ENCODE measurements at places on chromosomes 12 and 14.
A peak's percentile ranks its signal among the peaks of the same experiment; 100 is the strongest.

DNA sequence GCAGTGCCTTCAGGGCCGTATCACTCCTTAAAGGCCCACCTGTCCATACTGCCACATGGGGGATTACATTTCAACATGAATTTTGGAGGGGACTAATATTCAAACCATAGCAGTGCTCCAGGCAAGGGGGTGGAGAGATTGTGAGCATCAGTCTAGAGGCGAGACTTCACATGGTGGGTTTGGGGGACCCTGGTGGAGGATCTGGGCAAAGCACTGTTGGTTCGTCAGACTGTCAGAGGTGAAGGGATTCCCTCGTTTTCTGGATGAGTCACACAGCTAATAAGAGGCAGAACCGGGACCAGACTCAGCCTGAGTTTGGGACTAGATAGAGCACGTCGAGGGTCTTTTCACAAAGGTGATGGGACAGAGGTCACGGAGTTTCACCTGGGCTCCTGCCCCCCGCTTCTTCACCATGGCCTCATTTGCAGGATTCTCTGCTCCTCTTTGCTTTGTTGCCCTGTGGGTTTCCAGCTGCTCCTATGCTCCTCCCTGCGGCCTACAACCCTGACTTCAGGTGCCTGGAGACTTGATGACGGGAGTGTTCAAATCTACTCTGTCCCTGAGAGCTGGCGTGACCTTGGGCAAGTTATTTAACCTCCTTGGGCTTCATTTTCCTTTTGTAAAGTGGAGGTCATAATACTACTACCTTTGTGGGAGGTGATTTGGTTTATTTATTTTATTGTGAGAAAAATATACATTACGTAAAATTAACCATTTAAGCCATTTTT lies 41.5 kb downstream of the TEAD4 start:
- DNase-seq: no peak

- no peak for DNase-seq
These were observed 12.8 kb downstream of the TNFRSF1A start for GRCh38 chr12:6328945-6329702.

GRCh38 chr14:104694991-104695659 lies 5.7 kb downstream of the INF2 start:
- no peak for DNase-seq

GRCh38 chr12:50217202-50217601 lies 50.0 kb upstream of the CERS5 start:
- no peak for DNase-seq

DNA sequence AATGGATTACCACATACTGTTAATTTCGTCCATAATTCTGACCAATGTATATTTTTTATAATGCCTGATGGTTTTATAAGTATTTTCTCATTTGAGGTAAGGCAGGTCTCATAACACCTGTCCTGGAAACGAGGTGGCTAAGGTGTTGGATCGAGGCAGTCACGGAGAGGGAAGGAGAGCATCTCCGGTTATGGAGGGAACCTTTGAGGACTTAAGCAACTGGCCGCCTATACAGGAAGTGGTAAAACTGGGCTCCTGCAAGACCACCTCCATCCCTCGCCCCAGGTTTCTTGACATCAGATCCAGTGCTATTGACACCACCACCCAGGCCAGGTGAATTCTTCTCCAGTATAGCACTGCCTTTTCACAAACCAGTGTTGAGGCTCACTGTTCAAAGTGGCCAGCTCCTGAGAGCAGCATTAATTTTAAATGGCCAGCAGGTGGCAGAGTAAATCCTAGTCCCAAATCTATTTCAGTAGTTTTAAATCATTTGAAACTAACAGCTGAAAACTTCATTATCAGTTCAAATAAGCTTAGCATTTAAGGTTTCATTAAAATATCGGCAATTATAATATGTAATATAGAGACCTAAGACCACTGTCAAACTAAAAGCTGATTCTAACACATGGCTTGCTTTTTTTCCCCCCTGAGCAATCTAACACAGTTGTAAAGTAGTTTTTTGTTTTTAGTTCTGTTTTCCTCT lies 100.8 kb downstream of the PPM1A start:
- no peak for DNase-seq

DNA sequence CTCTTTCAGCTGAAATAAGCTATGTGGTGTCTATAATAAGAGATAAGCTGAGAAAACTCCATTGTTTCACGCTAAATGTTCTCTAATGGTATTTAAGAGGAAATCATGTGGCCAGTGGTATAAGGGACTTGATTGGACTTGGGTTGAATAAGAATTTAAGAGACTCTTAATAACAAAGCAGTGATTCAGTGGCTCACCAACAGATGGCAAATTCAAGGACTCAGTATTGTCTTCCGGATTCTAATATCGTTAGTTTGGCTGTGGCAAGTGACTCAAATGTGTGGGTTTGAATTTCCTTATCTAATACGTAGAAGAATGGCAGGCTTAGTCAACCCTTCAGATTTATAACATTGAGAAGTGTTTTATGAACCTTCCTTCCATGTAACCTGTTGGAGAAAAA lies 49.1 kb upstream of the KCNH3 start:
- DNase-seq: no peak

- DNase-seq: no peak
These were observed 49.0 kb upstream of the ISM2 start for GRCh38 chr14:77547512-77548180.

GRCh38 chr14:93895023-93895604 lies 32.0 kb upstream of the FAM181A start:
- DNase-seq: no peak

DNA sequence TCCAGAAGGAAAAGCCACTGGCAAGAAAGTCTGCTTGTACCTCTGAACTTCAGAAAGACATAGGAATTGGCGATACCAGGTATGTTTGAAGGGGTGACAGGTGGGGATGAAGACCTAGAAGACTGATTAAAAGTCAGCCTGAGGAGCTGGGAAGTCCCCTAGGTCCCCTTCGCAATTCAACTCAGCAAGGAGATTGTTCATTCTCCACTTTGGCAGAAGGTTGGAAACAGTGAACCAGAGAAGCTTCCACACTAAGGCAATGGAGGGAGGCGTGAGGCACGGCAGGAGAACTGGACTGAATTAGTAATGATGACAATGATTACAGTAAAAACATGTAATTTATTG lies 240.3 kb upstream of the TMPO start:
- DNase-seq: no peak

GRCh38 chr14:50006141-50006540 lies 110.2 kb downstream of the VCPKMT start:
- DNase-seq: no peak

DNA sequence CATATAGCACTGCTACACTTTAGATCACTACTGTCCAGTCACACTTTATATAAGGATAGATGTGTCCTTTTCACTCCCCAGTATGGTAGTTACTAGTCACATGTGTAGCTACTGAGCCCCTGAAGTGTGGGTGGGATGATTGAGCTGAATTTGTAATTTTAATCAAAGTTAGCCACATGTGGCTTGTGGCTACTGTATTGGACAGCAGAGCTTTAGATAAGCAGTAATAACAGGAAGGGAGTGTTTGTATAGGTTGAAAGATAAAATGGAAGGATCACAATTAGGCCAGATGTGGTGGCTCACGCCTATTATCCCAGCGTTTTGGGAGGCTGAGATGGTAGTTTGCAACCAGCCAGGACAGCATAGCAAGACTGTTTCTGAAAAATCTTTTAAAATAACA lies 23.5 kb downstream of the NAA30 start:
- no peak for DNase-seq

DNA sequence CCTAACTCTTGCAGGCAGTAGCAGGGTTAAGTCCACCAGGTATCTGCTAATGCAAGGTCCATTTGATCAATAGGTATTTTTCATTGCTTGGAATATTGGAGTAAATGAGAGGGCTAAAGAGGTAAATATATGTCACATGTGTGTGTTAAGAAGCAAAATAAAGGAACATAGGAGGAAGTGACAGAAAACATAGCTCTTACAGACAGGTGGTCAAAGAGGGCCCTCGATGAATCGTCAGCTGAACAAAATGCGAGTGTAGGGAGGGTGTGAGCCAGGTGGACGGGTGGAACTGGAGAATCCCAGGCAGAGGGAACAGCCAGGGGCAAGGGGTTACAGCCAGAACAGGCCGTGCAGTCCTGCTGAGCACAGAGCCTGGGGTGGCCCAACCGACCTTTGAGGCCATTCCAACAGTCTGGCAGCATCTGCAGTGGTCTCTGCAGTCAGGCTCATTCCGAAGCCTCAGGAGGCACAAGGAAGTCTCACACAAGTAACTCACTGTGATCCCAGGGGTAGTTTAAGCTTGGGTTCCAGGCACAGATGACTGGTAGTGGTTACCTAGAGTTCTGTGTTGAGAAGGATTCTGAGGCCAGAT lies 43.2 kb downstream of the CCDC88C start:
- no peak for DNase-seq

GRCh38 chr12:1907652-1908611 lies 10.5 kb downstream of the CACNA2D4 start:
- DNase-seq: no peak

DNA sequence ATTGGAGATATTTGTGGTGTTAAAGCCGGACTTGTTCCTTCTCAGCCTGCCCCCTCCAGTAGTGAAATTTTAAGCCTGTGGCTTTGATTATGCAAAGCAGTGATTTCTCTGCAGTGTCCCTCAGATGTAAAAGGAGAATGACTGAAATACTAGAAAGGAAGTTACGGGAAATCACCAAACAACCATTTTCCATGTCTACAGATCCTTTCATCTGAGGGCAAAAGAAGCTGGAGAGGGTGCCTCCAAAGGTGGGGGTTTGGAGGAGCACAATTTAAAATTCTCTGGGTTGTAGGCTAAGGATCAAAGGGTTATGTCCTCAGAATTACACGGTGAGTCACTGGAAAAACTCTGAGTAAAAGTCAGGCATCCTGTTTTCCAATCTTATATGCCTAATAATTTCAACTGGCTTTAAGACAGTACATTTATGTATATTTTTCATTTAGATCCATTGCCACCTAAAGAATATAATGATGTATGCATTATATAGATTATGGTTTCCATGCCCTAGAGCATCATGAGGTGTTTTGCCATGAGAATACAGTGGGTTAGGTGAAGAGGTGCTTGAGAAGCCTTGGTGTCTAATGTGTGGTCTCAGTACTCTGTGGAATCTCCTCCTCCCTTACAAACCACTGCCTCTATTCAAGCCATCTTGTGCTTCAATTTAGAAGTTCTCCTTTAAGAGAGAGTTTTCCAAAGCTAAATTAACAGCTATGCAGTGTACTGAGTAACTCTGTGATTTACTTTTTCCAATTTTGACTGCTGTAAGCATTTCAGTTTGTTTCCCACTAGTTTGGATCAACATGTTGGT lies 362.1 kb downstream of the RAD51B start:
- DNase-seq: no peak

DNA sequence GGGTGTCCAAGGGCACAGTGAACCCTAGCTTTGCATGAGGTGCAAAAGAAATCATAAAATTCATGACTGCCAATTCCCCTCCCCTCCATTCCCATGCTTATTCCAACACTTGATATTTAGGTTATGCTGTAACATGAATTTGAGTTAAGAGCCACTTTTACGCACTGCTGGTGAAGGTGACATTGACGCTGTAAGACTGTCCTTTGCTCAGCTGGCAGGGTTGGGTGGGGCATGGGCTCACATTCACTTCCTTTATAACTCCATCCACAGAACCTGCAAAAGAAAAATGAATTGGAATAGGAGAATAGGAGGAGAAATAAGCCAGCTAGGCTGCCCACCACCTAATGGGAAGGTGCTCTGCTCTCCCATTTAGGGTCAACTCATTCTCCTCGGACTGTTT lies 6.9 kb downstream of the NPC2 start:
- no peak for DNase-seq

GRCh38 chr12:2084553-2085296 lies 31.9 kb downstream of the CACNA1C start:
- DNase-seq: no peak

- no peak for DNase-seq
These were observed 96.3 kb upstream of the EVL start for GRCh38 chr14:99968941-99969340.

DNA sequence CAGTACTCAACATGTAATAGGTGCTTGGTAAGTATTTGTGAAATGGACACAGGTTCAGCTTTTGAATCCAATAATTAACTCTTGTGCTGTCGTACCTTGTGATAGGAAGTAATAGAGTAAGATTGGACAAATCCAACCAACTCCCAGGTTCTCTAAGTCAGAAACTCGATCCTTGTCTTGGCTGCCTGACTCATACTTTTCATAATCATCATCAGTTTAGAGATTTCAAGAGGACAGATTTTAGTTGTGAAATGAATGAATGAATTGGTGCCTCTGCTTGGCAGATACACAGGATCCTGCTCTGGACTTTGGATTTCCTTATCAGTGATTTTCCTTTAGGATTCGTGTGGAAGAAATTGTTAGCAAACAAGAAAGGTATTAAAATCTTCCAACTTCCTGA lies 1145.2 kb downstream of the AACS start:
- no peak for DNase-seq

GRCh38 chr12:66598079-66598478 lies 80.8 kb downstream of the GRIP1 start:
- no peak for DNase-seq

- DNase-seq: no peak
These were observed 115.2 kb downstream of the PRICKLE1 start for GRCh38 chr12:42474391-42474790.

- DNase-seq: no peak
These were observed 117.7 kb downstream of the RFLNA start for GRCh38 chr12:124412646-124413015.

- peak; percentile 17 for DNase-seq
These were observed 23.8 kb upstream of the GPR132 start for GRCh38 chr14:105088812-105089745.

All from 8988T (cell line).